Stimulated activated CD4-positive, alpha-beta T cell treated with anti-CD3 and anti-CD28 coated beads, TNF-alpha, amount 100 ng/mL, for 24 hours (primary cell): ENCODE measurements at places on chromosomes 7 and 10.

- DNase-seq, result no peak
These were observed 120.3 kb downstream of the ANLN start for GRCh38 chr7:36509962-36510361.

DNA sequence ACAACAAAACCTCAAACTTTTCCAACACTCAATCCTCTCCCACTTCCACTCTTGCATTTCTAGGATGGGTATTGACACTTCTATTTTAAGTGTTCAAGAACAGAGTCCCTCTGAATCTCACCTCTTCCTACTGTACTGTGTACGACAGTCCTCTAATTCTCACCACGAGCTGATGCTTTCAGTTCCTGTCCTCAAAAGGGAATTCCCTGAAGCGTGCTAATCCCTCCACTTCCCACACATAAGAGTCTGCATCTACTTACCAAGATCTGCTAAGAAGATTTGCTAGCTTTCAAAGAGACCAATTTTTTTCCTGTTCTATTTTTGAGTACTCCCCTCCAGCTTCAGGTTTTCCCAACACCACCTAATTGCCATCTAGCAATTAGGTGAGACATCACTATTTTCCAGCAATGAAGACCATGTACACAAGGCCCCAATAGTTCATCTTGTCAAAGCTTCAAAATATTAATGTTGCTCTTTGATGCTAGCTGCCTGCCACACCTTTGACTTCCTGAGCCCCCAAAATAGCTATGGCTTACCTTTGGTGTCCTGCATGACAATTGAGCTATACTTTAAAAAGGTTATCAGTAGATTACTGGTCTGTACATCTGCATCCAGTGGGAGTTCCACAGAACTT, 54.4 kb downstream of the ARMH3 start:
- DNase-seq, result no peak

DNA sequence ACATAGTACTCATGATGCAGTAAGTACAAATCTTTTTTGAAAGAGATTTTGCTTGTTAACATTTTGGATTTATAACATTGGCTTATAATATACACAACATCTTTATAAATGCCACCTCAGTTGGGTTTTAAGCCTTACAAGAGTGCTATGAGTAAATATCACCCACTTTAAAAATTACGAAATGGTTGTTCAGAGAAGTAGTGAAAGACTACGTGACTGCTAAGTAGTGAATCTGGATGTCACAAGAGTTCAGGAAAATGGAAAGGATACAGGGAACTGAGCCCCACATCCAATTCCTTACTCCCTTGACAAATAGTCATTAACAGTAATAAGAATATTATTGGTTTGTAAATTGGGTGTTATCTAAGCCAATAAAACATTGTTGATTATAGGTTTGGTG, 20.0 kb downstream of the TMEM106B start:
- DNase-seq, result no peak

DNA sequence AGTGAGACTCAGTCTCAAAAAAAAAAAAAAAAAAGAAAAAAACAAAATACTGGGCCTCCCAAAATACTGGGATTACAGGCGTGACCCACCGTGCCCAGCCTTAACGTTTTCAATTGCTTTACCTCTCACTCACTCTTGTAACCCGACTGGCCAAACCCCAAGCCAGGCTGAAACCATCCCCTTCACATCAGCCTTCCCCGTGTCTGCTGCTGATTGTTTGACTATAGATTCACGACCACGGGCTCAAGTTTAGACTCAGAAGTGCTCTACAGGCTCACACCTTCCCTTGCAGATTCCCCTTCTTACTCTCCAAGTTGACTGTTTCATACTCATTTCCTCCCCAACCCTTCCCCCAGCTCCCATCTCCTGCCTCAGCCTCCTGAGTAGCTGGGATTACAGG, 22.3 kb downstream of the TYW1 start:
- DNase-seq, result no peak

DNA sequence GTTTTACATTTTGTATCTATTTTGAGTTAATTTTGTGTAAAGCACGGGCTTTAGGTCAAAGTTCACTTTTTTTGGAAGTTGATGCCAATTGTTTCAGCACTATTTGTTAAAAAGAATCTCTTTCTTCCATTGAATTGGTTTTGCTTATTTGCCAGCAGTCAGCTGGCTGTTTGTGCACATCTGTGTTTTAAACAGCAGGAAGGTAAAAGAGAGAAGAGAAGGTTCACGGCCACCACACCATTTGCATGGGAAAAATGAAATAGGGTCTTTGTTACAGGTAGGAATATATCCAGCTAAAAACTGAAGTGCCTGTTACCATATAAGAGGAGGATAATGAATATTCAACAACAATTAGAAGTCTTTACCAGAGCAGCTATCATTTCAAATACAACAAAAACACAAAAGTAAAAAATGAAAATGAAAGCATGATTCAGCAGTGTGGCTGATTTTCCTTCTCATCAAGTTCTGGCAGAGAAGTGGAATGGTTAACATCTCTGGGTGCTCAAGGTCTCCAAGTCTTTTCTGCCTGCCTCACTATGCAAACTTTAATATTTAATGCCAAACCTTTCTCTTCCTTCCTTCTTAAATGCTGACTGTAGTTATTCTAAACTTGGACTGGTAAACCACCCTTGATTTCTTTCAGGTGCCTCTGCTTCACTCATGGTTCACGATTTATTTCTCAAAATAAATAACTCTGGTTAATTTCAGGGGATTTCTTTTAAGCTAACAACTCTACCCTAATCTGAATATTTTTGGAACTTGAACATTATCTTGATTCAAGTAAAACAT, 841.5 kb downstream of the GRM8 start:
- DNase-seq, result no peak

DNA sequence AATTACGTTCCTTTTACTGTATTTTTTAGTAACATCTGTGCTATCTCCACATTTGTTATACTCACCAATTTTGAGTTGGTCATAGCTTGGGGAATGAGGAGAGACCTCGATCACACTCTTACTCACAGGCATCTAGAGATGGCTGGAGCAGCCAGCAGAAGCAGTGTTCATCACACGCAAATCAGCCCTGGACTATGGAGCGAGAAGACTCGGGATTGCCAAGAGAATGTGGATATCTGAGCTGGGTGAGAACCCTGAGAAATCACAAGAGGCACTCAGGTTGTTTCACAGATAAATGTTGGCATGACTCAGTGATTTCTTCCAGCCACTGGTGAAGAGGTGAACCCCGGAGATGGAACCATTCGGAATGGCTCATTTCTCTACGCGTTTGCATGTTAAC, 820.1 kb upstream of the IGFBP3 start:
- no peak for DNase-seq

DNA sequence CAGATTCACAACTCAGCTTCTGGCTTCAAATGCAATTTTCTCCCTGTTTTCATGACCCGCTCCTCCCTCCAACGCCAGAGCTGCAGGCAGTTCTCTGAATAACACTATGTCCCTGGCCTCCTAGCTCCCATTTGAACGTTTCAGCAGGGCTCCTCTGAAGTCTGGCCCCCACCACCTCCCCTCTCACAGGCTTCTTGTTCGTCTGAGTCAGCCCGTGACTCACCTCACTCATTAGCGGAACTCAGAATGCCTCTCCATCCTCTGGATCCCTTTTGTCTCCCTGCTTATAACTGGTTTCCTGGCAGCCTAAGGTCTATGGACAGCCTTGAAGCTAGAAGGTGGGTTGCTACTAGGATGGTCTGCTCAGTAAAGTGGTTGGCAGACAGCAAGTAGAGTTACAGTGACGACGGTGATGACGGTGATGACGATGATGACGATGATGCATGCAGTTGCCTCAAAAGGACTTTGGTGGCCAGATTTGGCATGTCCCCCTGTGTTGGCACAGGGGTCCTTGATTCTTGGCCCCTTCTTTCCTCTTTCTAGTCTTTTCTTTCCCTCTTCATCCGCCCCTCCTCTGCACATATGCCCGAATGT, 83.3 kb upstream of the MKLN1 start:
- DNase-seq, result no peak

DNA sequence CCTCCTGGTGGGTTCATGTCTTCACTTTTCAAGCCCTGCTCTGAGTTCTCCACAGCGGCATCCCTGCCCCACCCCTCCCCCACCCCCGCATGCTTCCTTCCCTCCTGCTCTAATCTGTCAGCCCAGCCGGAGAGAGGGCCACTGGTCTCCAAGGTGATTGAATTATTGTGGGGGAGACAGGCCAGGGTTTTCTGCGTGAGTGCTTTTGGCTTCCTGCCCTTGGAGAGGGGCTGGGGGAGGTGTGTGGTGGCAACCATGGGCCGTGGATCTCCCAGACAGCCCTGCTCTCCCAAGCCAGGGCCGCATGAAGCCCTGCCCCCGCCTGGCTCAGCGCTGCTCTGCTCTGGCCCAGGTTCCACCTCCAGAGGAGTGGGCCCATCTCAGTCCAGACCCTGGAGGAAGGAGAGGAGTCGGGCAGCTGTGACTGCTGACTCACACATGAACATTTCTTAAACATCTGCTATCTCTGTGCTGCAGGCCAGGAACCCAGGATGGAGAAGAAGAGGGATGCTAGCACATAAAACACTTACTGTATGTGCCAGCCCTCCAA, 109.9 kb downstream of the ZMIZ1 start:
- DNase-seq, result no peak

GRCh38 chr7:94127026-94127425, 122.9 kb upstream of the BET1 start:
- DNase-seq, result no peak

DNA sequence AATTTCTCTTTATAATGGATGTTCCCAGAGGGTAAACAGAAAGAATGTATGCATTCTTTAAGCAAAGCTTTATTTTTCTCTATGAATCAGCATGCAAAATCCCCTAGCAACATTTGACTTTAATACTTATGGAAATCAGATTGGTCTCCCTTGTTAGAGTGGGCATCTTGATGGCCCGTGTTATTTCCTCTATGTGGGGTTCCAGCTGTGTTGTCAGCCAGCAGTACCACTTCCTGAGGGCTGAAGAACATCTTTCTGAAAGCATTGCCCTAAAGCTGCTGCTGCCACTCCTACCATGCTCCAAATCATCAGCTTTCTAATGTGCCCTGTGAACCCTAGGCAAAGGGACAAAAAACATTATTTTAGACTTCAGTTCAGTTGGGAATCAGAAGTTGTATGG, 70.4 kb upstream of the HECTD2 start:
- DNase-seq, result no peak

DNA sequence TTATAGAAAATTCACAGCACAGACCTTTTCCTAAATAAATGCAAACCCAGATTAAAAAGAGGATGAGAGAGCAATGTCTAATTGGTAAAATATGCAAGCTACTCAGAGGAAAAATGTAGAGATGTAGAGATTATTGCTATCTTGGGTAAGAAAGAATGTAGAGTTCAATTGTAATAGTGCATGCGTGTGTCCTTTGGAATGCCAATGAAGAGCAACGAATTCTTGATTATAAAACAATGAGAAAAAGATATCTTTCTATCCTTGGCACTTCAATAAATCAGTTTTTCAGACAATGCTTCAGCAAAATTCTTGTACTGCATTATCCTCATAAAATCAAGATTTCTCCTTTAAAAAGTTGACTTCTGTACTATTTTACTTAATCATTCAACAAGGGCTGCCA, 50.9 kb downstream of the SEMA3D start:
- no peak for DNase-seq

- no peak for DNase-seq
These were observed 172.4 kb downstream of the CDCA7L start for GRCh38 chr7:21773326-21773725.

DNA sequence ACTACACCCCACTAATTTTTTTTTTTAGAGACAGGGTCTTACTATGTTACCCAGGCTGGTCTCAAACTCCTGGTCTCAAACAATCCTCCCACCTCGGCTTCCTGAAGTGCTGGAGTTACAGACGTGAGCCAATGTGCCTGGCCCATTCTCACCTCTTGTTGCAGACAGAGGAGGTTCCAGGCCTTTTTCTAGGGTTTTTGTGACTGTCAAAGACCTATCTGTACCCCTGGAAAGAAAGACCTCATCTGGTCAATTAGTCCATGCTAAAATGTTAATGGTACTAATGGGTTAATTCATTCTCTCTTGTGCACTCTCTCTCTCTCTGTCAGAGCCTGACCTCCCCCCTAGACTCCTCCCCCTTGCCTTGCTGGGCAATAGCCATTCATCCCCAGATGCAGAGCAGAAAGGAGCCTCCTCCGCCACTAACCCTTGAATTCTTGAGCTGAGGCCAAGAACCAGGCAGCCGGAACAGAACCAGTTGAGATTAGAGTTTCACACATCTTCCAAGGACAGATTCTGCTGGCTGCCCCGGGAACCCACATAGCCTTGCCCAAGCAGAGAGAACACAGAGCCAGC, 209.7 kb downstream of the SKIDA1 start:
- DNase-seq, result no peak

DNA sequence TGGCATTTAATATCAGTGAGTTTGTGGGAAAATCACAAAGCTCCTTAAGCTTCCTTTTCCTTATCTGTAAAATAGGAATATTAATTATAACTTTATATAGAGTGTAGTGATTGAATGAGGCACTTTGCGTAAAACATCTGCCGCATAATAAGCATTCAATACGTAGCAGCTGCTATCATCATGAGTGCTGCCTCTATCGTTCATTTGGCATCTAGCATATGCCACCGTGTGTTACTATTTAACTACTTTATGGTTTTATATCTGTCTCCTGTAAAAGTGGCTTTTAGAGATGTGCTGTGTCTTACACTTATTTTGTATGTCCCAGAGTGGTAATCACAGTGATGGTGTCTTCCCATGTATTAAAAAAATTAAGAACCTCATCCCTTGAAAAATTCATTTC, 729.6 kb downstream of the SORCS3 start:
- no peak for DNase-seq

DNA sequence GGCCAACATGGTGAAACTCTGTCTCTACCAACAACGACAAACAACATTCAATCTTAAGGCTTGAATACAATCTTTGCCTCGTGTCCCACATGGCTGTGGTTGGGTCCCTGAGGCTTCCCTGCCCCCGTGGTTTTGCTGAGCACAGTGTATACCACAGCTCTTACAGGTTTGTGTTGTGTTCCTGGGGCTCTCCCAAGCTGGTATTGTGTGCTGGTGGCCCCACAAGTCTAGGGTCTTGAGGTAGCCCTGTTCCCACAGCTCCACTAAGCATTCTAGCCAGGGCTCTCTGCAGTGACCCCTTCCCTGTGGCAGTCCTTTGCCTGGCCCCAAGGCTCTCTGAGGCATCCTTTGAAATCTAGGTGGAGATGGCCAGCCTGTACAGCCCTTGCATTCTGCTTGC, 68.0 kb upstream of the CCNY start:
- DNase-seq, result no peak

GRCh38 chr10:91036807-91037411, 116.0 kb upstream of the ANKRD1 start:
- DNase-seq, result no peak

DNA sequence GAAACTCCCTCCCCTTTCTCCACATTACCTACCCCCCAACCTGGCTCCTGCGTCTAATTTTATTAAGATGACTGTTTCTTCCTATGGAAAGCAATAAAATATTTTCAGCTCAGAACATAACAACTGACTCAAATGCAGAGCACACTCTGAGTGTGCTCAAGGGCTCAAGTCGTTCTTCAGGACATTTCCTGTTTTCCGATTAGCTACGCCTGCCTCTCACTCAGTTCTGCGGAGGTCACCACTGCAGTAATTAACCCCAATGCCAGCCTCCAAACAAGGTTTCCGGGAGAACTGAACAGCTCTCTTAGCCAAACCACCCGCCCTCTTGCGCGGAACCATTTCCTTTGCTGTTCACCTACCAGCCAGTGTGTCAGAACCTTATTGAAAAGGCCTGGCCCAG, 19.3 kb downstream of the MYOF start:
- DNase-seq, result no peak

GRCh38 chr10:72730479-72730878, 38.5 kb downstream of the MCU start:
- DNase-seq, result no peak

GRCh38 chr7:139105484-139105883, 4.0 kb downstream of the ZC3HAV1 start:
- DNase-seq, result no peak

- DNase-seq, result no peak
These were observed 114.6 kb downstream of the PRKCQ start for GRCh38 chr10:6465437-6465836.
